ENCODE measurements at places on chromosomes 7 and 10.

GRCh38 chr10:127944256-127944655 lies 37.4 kb downstream of the PTPRE start:
- DNase-seq = no peak

GRCh38 chr10:15229268-15229667 lies 60.8 kb upstream of the NMT2 start:
- DNase-seq = no peak

DNA sequence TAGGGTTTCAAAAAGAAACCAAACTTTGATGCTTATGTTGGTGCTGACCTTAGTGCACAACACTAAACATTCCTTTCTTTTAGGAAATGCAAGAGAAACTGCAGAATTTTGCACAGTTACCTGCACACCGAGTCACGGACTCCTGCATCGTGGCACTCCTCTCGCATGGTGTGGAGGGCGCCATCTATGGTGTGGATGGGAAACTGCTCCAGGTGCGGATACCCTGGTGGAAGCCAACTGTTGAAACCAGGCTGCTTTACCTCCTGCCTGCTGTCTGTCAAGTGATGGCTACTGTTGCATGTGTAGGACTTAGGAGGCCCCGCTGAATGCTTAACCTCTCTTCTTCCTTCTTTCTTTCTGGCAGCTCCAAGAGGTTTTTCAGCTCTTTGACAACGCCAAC lies 11.7 kb downstream of the CASP2 start:
- no peak for DNase-seq

GRCh38 chr10:74213571-74214162 lies 62.6 kb downstream of the ADK start:
- no peak for DNase-seq

- DNase-seq = no peak
These were observed 142.6 kb upstream of the SORCS3 start for GRCh38 chr10:104498347-104499081.

DNA sequence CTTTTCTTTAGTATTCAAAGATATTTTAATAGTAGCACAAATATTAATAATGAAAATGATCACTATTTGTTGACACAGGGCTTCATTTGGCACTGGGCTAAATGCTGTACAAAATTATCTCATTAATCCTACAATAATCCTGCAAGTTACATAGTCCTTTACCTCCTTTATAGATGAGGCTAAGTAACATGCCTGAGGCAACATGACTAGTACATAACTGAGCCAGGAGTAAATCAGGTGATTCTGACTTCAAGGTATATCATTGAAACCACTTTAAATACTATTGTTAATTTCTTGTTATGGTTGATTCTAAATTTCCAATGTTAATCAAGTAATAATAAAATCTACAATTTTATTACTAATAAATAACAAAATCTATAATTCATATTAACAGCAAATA lies 39.8 kb downstream of the SEM1 start:
- DNase-seq = no peak

DNA sequence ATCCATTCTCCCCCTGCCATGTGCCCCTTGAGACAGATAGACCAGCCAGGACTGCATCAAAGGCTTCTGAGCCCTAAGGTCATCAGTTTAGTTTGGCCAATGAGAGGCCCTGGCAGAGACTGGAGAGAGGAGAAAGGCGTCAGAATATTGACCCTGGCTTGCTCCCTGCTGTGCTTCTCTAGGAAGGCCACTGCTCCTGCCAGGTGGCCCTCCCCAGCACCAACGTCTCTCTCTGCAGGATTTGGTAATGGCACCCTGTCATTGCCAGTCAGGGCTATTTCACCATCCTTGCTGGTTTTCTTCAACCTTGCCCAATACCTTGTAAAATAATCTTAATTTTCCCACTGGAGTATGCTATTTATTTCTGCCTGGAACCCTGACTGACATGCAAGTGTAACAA lies 38.8 kb upstream of the ZRANB1 start:
- DNase-seq = peak; percentile 31

- no peak for DNase-seq
These were observed 63.9 kb upstream of the GSDME start for GRCh38 chr7:24821045-24821753.

- DNase-seq = no peak
These were observed 3.8 kb upstream of the STN1 start for GRCh38 chr10:103921750-103922195.

- no peak for DNase-seq
These were observed 2.2 kb upstream of the GRIFIN start for GRCh38 chr7:2478399-2478785.

GRCh38 chr7:134302120-134302519 lies 14.6 kb downstream of the SLC35B4 start:
- no peak for DNase-seq

DNA sequence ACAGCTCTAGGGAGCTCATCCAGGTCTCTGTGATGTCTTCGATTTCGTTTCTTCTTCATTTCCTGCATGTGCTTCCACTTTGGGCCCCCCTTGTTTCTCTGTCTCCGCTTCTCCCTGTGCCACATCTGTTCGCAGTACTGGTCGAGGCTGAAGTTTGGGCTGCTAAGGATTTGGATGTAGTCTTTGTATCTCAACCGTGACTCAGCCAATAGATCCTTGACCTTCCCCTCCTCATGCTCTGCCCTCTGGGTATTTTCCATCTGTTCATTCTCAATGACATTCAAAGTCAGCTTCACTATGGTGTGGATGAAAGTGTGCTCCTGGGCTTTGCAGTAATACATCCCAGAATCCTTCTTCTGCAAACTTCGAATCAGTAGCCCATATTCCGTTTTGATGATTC lies 187.4 kb downstream of the SEMA3D start:
- no peak for DNase-seq

GRCh38 chr7:98085674-98086073 lies 21.0 kb upstream of the LMTK2 start:
- no peak for DNase-seq
